ENCODE measurements at places on chromosomes 3 and 15.

GRCh38 chr15:95277266-95277665 is 1045.9 kb downstream of the MCTP2 start:
- no peak for DNase-seq

- DNase-seq, result no peak
These were observed 52.6 kb upstream of the ZNF385D start for GRCh38 chr3:21803604-21804003.

GRCh38 chr3:69484507-69485393 is 98.9 kb upstream of the FRMD4B start:
- DNase-seq, result peak; percentile 74

- DNase-seq, result no peak
These were observed 3.4 kb upstream of the MGLL start for GRCh38 chr3:127825756-127826155.

- no peak for DNase-seq
These were observed 4.2 kb upstream of the DAPK2 start for GRCh38 chr15:64050281-64051092.

DNA sequence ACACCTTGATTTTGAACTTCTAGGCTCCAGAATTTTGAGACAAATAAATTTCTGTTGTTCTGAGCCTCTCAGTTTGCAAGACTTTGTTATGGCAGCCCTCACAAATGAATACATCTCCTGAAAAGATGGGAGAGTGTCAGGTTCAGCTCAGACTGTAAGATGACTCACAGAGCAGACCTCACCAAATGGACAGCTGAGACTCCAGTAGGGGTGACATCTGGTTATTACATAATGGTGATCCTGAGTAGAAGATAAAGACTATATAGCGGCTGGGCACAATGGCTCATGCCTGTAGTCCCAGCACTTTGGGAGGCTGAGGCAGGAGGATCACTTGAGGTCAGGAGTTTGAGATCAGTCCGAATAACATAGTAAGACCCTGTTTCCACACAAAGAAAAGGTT is 26.2 kb upstream of the MTMR14 start:
- DNase-seq, result no peak
